Natural killer cell (primary cell): ENCODE measurements at places on chromosomes 2 and 18. TPM values are rescaled to one million over a fixed set of nuclear protein-coding genes. Genes with fewer than 3 reads are reported as not detected.

MOGAT1 gene
- not detected for total RNA-seq

DNA sequence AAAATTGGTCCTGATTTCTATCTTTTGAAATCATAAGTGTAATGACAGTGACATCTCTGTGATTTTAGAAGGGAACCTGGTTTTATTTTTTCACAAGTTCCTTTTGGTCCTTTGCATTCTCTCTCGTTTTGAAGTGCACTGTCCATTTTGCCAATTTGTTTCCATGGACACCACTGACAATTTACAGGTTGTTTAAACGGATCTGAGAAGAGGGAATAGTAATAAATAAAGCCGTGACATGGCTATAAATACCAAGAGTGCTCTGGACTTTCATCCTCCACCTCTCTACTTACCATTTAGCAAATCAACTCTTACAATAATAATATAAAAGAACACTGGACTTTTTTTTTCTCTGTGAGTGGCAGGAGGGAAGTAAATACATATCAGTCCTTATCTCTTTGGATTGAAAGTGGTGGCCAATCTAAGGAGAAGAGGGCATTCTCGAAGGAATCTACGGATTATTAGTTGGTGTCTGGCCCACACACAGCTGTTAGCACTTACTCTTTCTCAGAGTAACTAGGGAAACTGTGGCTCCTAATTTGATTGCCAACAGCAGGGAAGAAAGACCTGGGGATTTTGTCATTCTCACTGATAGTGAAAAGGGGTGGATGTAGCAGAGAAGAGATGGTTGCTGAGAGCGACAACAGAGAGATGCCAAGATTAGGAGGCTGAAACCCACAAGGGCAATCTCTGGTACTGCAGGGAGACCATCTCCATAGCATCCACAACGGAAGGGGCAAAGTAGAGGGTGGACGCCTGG is 108.7 kb upstream of the FSHR start:
- no peaks in the 10 kb centered on the region for H3K36me3 ChIP-seq
- DNase-seq = no peak
- no peak overlapping the region for H3K27ac ChIP-seq
- H3K4me1 ChIP-seq = no peaks in the 10 kb centered on the region
- no peak overlapping the region for H3K4me3 ChIP-seq

RND3 gene
- not detected for total RNA-seq

DNA sequence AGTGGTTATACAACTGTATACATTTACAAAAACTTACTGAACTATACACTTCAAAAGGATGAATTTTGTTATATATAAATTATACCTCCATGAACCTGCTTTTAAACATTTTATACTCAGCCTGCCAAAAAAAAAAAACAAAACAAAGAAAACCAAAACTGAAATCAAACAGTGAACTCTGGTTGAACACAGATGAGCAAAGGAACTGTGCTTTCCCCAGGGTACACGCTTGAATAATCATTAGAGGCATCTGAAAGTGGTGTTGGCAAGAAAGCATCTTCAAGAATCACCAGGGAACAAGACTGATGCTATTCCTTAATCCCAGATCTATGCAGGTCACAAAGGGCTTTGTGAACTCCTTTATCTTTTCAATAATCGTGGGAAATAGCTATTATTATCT is 77.0 kb upstream of the LYPD1 start:
- H3K4me3 ChIP-seq = no peak overlapping the region
- no peaks in the 10 kb centered on the region for H3K36me3 ChIP-seq
- H3K27ac ChIP-seq = no peak overlapping the region
- H3K27me3 ChIP-seq = no peaks in the 10 kb centered on the region

DNA sequence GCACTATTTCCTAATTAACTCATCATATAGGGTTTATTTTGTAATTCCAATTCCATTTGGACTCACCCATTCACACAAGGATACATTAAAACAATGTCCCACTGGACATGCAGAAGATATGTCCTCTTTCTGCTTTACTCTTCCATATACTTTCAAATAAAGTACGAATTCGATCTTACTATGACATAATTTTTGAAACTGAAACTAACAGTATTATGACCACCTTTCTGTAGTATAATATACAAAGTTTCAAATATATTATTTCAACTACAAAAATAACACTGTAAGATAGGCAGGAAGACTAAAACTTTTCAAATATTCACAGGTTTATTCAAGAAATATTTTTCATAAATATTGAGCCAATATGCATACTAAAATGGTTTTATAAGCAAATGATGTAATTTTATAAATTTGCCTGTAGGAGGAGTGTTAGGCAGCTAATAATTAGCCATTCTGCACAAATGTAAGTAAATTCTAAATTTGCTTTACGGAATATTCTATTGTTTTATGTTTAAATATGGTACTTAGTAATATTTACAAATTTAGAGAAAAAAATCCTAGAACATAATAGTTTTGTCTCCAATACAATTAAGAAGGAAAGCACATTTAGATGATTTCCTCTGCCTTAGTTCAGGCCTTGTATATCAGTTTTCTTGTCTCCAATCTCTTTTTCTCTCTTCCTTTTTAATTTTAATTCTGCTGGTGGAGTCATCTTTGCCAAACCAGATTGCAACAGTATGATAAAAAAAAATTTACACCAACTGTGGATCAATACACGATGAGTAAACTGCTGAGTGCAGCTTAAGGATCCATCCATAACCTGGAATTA is 85.9 kb downstream of the CERKL start:
- H3K4me3 ChIP-seq = no peak overlapping the region
- H3K36me3 ChIP-seq = no peaks in the 10 kb centered on the region
- H3K27me3 ChIP-seq = peaks cover 2% of the 10 kb centered on the region
- no peak for DNase-seq
- H3K4me1 ChIP-seq = no peaks in the 10 kb centered on the region

DNA sequence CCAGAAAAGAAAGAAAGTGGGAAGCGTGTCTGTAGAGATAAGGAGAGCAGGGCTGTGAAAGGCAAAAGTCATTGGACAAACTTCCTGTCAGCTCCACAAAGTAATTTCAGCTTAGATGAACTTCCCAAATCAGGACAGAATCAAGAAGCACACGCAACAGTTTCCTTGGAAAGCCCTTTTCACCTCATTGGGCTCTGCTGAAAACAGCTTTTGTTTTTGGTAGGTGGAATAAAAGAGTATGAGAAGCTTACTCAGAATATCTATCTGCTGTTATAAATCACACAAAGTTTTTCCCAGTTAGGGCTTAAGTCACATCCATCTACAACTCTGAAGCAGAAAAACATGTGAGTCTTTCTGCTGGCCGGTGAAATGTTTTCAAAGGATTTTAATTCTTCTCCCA is 42.4 kb upstream of the EFEMP1 start:
- H3K4me1 ChIP-seq = no peaks in the 10 kb centered on the region
- H3K27ac ChIP-seq = no peak overlapping the region
- DNase-seq = no peak

- H3K4me1 ChIP-seq = peaks cover 27% of the 10 kb centered on the region
- DNase-seq = peak; percentile 83
- H3K36me3 ChIP-seq = no peaks in the 10 kb centered on the region
- H3K4me3 ChIP-seq = no peak overlapping the region
Observed at GRCh38 chr2:69565431-69565839, 78.1 kb downstream of the AAK1 start.

GRCh38 chr2:237471438-237472186 is 15.4 kb upstream of the MLPH start:
- peak; percentile 50 for DNase-seq
- no peak overlapping the region for H3K27ac ChIP-seq
- peaks cover 17% of the 10 kb centered on the region for H3K4me1 ChIP-seq
- peaks cover 9% of the 10 kb centered on the region for H3K27me3 ChIP-seq

MC5R gene
- not detected for total RNA-seq

GRCh38 chr2:98768384-98769113 is 37.6 kb upstream of the MGAT4A start:
- no peaks in the 10 kb centered on the region for H3K27me3 ChIP-seq
- no peak for DNase-seq
- peaks cover 81% of the 10 kb centered on the region for H3K4me1 ChIP-seq
- H3K36me3 ChIP-seq = no peaks in the 10 kb centered on the region

GRCh38 chr2:203077451-203077850 is 62.8 kb downstream of the NBEAL1 start:
- no peaks in the 10 kb centered on the region for H3K36me3 ChIP-seq
- H3K4me1 ChIP-seq = no peaks in the 10 kb centered on the region
- H3K27me3 ChIP-seq = no peaks in the 10 kb centered on the region
- no peak for DNase-seq
- no peak overlapping the region for H3K27ac ChIP-seq

- no peak for DNase-seq
- no peaks in the 10 kb centered on the region for H3K36me3 ChIP-seq
- H3K4me3 ChIP-seq = no peak overlapping the region
- peaks cover 17% of the 10 kb centered on the region for H3K4me1 ChIP-seq
Observed at GRCh38 chr2:148548716-148549400, 95.7 kb upstream of the EPC2 start.

TLX2 gene
- 0.45 TPM for total RNA-seq

- H3K27me3 ChIP-seq = no peaks in the 10 kb centered on the region
- DNase-seq = no peak
- no peak overlapping the region for H3K4me3 ChIP-seq
Observed at GRCh38 chr2:12126318-12126717, 379.9 kb downstream of the LPIN1 start.

- H3K36me3 ChIP-seq = no peaks in the 10 kb centered on the region
- no peaks in the 10 kb centered on the region for H3K4me1 ChIP-seq
- DNase-seq = peak; percentile 25
- no peak within 1 kb of the TSS for H3K27ac ChIP-seq
- no peak within 1 kb of the TSS for H3K4me3 ChIP-seq
Observed at GRCh38 chr2:11669454-11670291, at the start of gene NTSR2. TSS of gene NTSR2 (minus strand) at chr2:11670195. CDS start at chr2:11670129, 66 bp downstream.

UGT1A8 gene
- not detected for total RNA-seq

CAPN10 gene
- 95.1 TPM for total RNA-seq

DNA sequence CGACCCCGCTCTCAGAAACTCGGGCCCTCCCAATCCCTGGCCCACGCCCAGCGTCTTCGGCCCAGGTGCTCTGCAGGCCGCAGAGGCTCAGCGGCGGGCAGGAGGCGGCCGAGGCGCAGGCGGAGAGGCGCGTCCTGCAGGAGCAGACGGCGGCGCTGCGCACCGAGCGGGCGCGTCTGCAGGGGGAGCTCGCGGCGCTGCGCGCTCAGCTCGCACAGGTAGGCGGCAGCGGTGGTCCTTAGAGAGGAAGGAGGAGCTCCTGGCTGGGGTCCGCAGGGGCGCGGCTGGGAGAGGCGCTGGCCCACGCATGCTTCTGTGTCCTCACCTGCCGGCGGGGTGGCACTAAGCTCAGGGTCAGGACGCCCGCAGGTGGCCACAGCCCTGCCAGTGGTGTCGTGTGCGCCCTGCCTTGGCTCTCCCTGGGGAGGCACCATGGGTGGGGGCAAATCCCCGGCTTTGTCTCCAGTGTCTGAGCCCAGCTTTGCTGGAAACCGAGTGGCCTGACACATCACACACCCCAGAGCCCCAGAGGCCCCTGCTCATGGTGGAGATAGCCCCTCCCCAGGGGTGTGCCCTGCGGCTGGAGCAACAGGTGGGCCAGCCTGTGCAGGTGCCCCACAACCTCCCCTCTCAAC is 14.9 kb upstream of the SNED1 start:
- H3K4me3 ChIP-seq = no peak overlapping the region
- no peaks in the 10 kb centered on the region for H3K36me3 ChIP-seq
- no peak overlapping the region for H3K27ac ChIP-seq

DNA sequence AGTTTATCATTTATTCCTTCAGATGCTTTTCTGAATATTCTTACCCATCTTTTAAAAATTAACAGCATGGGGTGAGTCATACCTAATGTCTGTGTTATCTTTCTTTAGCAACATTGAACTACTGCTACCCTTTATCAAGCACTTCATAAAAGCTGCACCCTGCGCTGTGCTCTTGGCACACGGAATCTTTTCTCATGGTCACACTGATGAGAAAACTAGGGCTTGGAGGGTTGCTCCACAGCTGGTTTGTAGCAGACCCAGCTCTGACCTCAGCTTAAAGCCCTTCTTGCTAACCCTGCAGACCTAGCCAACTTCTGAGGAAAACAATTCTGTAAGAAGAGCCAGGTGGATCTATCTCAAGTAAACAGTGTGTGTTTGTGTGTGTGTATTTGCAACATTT is 106.3 kb downstream of the RNF144A start:
- no peaks in the 10 kb centered on the region for H3K4me1 ChIP-seq
- no peak overlapping the region for H3K27ac ChIP-seq
- DNase-seq = no peak
- H3K27me3 ChIP-seq = no peaks in the 10 kb centered on the region

ANKRD62 gene
- total RNA-seq = not detected

DNA sequence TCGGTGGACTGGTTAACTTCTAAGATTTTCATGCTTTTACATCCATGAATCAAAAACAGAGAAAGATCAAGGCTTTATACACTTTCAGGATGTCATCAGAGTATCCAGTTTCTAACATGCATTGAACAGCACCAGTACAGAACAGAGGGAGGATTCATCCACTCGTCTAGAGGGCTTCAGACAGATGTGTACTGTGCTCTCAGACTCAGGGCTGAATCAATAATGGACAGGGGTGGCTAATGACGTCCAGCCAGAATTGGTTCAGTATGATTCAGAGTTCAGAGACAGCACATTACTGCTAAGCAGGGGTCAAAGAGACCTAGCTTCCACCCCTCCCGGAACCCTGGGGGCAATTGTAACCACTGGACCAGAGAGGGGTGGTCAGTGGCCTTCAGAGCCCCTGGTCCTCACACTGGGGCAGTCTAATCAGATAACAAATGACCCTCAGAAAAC is 37.3 kb downstream of the RNU4ATAC start:
- no peak overlapping the region for H3K27ac ChIP-seq
- H3K27me3 ChIP-seq = no peaks in the 10 kb centered on the region
- peaks cover 2% of the 10 kb centered on the region for H3K36me3 ChIP-seq
- no peaks in the 10 kb centered on the region for H3K4me1 ChIP-seq
- no peak for DNase-seq

ABCG8 gene
- not detected for total RNA-seq

- no peaks in the 10 kb centered on the region for H3K27me3 ChIP-seq
- H3K4me1 ChIP-seq = peaks cover 20% of the 10 kb centered on the region
- H3K4me3 ChIP-seq = no peak overlapping the region
- DNase-seq = no peak
- H3K36me3 ChIP-seq = no peaks in the 10 kb centered on the region
- H3K27ac ChIP-seq = no peak overlapping the region
Observed at GRCh38 chr2:3487432-3487831, 31.9 kb downstream of the ADI1 start.

DNA sequence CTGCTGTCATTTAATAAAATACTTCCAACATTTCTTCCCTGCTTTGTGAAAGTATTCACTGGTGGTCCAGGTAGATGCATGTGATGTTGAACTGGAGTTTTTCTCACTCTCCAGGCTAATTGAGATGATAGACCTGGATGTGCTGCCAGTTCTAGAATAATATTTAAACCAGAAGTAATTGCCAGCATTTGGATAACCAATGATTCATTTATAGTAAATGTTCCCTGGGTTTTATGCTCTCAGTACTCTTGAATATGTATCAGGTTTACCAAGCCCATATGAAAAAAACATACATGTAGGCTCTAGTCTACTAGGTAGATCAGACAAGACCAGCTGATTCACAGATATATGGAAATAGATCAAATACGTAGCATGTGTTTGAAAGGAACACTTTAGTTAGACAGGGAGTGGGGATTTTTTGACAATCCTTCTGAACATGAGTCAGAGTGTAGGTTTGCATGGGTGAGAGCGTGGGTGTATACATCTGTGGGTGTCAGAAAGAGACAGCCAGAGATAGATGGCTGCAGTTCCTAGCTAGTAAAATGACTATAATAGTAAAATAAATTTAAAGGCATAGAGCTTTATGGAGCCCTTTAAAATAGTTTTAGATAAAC is 115.1 kb downstream of the NAB1 start:
- no peak overlapping the region for H3K4me3 ChIP-seq
- no peaks in the 10 kb centered on the region for H3K27me3 ChIP-seq
- peak; percentile 8 for DNase-seq
- H3K27ac ChIP-seq = no peak overlapping the region

- H3K4me3 ChIP-seq = no peak overlapping the region
- H3K4me1 ChIP-seq = no peaks in the 10 kb centered on the region
- H3K27me3 ChIP-seq = no peaks in the 10 kb centered on the region
- DNase-seq = no peak
Observed at GRCh38 chr2:5618271-5618670, 73.9 kb upstream of the SOX11 start.

E2F6 gene
- total RNA-seq = 4.6 TPM
